HCT116 (cell line): ENCODE measurements at places on chromosomes 2 and 18. TPM values are rescaled to one million over a fixed set of nuclear protein-coding genes. Genes with fewer than 3 reads are reported as not detected.

DNA sequence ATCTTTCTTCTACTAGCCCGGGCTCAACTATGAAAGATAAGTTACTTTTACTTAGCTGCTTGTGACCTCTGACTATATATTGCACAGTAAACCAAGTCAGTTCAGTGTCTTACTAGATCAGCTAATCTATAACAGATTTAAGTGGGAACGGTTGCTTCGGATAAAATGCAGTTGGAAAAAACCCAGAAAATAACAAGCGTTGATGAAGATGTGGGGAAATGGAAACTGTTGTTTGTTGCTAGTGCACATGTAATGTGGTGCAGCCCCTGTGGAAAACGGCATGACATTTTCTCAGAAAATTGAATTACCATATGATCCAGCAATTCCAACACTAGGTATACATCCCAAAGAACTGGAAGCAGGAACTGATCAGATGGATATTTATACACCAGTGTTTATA is 248.5 kb downstream of the PRKCE start:
- no peak for DNase-seq

- no peak for DNase-seq
Observed at GRCh38 chr18:36530676-36531405, 233.3 kb downstream of the FHOD3 start.

DNA sequence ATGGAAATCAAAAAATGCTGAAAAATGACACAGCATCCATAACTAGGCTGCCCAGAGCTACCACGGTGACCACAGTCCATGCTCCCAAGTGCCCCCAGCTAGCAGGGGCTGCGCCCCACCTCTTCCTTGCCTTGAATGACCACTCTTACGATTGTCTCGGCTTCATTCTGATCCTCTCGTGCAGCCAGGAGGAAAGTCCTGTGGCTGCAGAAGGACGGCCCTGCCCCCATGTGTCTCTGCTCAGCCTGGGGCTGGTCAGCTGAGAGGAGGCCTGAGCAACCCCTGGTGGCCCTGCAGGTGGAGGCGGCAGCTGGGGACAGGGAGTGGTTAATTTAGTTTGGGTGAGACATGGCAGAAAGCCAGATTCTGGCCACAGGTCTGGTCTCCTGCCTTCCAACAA is 54.3 kb downstream of the KCNF1 start:
- DNase-seq: no peak

DNA sequence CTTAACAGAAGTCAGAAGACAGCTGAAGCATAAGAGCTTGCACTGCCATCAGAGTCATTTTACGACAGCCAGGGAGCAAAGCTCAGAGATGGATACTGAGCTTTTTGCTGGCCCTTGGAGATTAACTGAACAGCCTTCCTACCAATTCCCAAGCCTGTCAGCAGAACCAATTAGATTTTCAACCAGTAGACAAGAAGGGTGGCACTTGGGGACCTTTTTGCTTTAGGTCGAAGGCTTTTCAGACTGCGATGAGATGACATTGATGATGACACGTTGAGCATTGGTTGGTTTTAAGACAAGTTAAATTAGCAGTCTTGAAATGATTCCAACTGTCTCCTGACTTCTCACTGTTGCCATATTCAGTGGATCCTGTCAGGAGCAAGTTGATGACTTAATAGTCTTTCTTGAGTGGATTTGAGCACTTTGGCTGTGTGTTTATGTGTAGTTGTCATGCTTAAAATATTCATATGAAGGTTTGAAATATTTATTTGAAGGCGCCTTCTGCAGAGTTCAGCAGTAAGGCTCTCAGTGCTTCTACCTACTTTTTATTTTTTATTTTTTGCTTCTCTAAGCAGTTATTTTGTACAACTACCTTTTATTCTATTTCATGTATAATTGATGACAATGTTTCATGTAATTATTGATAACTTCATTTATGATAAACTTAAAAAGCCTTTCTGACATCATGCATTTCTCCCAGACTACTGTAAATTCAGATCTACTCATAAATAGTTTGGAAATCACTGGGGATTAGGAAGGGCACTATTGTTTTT is 256.7 kb downstream of the CAMKMT start:
- no peak for DNase-seq

DNA sequence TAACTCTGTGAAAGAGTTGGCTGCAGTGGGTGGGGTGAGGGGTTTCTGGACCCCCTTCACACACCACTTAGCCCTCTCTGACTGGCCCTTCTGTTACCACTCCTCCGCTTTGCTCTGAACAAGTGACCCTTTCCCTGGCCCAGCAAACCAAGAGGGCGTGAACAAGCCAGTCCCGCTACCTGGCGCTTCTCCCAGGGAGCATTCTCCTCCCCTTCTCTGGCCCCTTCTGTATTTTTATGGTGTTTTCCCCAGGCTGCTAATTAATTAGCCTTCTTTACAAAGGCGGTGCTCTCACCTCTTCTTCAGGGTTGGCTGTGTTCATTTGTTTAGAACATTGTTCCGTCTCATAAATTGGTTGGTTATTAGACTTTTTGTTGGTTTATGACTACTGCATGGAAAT is 180.1 kb downstream of the MGAT5 start:
- no peak for DNase-seq

DNA sequence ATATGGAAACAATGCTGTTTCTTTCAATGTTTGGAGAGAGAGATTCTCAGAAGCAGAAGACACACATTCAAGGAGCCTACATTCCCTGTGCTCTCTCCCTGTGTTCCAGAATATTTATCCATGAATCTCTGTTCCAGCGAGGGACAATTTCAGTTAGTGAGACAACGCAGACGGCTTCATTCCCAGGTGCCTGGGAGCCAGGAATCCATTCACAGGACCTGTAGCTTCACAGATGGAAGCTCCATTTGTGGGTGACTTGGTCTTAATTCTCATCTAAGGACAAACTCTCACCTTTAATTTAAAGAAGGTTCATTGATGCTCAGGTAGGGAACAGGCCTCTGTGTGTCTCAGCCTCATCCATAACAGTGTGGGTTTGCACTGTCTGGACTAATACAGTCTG is 1156.6 kb downstream of the RPIA start:
- DNase-seq: no peak

GRCh38 chr2:168137510-168138180 is 109.8 kb downstream of the STK39 start:
- DNase-seq: no peak

GRCh38 chr2:44549856-44550255 is 188.1 kb downstream of the CAMKMT start:
- DNase-seq: no peak

- DNase-seq: no peak
Observed at GRCh38 chr2:46451131-46451711, 28.1 kb upstream of the TMEM247 start.

DNA sequence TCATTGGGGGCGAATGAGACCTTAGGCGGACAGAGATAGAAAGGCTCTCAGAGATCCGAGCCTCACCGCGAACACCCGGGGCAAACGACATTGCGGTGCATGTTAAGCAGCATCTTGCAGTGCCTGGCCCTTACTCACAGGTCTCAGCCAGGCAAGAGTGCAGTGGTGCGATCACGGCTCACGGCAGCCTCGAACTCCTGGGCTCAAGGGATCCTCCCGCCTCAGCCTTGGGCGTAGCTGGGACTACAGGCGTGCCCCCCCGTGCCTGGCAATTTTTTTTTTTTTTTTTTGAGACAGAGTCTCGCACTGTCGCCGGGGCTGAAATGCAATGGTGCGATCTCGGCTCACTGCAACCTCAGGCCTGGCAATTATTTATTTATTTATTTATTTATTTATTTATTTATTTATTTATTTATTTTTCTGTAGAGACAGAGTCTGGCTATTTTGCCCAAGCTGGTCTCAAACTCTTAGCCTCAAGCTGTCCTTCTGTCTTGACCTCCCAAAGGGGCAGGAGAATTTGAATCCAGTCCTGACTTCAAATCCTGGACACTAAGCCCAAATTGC is 1.3 kb downstream of the LAMA3 start:
- no peak for DNase-seq

DNA sequence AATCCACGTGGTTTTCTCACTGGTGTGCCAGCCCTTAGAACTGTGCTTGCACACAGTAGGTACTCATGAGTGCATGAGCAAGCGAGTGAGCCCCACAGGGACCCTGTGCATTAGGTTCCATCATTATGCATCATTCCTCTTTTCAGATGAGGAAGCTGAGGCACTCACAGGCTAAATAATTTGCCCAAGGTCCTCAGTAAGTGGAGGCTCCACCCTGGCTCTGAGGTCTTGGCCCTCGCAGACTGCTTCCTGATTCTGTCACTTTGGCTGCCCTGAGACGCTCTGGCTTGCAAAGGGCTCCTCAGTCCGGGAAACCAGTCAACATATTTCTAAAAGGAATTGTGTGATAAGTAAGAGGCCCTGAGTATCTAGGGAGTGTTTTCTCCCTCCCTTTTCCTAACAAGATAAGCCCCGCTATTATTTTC is 71.7 kb downstream of the IL1R2 start:
- no peak for DNase-seq

ARHGAP15 gene
- total RNA-seq: 0.42 TPM

EVX2 gene
- total RNA-seq: not detected

ABCB11 gene
- 0.12 TPM for total RNA-seq

PLEKHH2 gene
- total RNA-seq: 7.8 TPM

GULP1 gene
- total RNA-seq: 76.0 TPM
